NCI-H460 (cell line): ENCODE measurements at places on chromosomes 16 and 17.

DNA sequence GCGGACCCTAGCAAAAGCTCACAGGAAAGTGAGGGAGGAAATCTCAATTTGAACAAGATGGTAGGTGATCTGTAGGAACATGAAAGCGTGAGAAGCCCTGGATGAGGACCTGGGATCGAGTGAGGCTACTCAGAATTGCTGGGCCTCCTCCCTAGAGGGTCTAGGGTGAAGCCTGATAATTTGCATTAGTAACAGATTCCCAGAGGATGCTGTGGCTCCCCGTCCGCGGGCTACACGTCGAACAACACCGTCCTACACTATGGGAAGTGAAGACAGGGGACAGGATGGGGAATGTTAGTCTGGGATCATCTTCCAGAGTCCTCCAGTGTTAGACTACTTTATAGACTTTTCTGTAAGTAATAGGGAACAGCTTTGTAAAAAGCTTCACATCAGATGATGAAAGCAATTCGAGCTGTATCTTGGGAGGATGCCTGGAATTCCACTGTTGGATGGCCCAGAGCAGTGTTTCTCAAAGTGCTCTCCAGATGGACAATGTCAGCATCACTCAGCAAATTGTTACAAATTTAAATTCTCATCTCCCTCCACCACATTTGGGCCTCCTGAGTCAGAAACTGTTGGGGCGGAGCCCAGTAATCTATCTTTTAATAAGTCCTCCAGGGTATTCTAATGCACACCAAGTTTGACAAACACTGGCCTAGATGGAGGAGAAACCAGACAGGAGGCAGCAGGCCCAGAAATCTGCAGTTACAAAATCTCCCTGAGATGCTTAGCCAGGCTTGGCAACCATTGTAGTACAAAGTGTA is 6.5 kb downstream of the FNDC8 start:
- no peak for DNase-seq

GRCh38 chr17:36602030-36602748 is 806 bp downstream of the MRM1 start:
- no peak for DNase-seq

DNA sequence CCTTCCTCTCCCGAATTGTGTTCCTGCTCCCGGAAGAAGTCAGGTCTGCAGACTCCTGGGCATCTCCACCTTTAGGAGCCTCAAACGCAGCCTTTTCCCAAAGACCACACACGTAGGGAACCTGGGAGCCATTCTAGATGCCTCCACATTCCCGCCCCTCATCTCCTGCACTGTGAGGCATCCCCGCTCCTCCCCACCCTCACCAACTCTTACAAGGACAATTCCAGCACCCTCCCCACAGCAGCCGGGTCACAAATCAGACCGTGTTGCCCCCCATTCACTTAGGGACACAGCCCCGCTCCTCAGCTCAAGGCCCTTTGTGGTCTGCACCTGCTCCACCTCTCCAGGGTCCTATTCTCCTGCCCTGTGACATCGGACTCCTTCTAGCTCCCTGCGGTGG is 49.6 kb downstream of the ABR start:
- no peak for DNase-seq

- no peak for DNase-seq
Measured at GRCh38 chr16:20671903-20672302, 25.6 kb downstream of the ACSM1 start.

GRCh38 chr17:67629971-67630320 is 87.8 kb upstream of the NOL11 start:
- DNase-seq = peak; percentile 20

DNA sequence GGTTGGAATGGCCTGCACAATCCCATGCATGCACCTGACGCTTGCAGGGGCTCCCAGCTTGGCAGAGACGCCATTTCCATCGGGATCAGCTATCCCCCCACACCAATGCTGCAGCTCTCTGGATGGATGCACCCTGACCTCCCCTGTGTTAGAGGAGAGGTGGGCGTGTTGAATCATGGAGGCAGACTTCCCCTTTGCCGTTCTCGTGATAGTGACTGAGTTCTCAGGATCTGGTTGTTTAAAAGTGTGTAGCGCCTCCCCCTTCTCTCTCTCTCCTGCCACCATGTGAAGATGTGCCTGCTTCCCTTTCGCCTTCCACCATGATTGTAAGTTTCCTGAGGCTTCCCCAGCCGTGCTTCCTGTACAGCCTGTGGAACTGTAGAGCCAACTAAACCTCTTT is 17.8 kb upstream of the KCNH6 start:
- no peak for DNase-seq

- no peak for DNase-seq
Measured at GRCh38 chr16:983044-984030, 1.8 kb downstream of the SOX8 start.

- no peak for DNase-seq
Measured at GRCh38 chr17:76074390-76075363, at the start of gene GALR2. TSS of gene GALR2 (plus strand) at chr17:76074781. CDS start at chr17:76074884, 103 bp downstream.

DNA sequence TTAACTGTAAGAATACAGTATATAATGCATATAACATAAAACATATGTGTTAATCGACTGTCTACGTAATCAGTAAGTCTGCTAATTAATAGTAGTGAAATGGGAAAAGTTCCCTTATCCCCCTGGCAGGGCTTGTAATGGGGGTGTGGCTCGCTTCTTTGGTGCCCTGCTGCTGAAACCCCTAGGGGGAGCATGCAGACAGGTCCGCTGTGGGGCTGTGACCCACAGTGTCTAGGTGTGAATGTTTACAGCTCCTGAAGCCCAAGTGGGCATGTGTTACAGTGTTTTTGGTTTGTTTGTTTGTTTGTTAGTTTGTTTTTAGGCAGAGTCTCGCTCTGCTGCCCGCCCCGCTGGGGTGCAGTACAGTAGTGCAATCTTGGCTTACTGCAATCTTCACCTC is 495.7 kb downstream of the SHISA9 start:
- DNase-seq = no peak

DNA sequence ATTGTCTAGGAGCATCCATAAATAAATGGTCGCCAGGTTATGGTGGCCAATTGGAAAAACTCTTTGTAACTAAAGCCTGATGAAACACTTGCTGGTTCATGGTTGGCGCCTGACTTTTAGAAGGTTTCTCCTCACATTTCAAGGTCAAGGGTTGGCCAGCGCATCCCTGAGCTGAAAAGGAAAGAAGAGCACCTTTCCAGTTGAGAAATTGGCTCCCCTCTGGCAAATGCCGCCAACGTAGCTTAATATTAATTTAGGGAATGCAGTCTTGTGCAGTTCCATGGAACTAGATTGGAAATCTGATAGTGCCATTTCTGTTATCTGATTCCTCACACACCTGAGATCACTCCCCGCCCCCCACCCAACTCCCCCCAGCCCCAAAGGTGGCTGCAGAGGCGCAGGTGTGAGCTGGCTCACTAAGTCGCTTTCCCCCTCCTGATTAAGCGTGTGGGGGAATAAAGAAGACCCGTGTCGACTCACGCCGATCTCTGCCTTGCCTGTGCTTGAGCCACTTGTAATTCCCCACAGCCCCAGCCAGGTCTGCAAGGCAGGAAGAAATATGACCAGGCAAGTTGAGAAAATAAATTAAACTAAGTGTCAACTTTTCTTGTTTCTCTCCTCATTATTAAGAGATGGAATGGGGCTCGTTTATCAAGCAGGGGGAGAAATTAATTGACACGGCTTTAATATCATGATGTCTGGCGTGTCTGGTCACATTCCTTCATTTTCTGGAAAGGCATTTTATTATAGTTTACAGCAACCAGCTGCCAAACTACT is 157.7 kb downstream of the CCDC182 start:
- no peak for DNase-seq

DNA sequence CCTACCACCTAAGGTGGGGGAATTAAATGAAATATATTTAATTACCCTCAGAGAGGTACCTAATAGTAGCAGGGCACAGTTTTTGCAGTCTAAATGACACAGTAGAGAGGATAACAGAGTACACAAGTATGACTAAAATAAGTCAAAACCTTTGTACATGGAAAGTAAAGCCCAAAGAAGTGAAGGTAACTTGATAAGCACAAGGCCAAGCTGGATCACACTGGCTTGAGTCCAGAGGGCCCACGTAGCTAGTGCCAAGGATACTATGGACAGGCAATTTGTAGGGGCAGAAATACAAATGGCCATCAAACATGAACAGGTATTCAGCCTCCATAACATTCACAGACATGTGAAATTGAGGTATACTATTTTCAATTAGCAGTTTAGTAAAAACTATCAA is 7.6 kb downstream of the MYO18A start:
- no peak for DNase-seq

GRCh38 chr17:64120159-64120810 is 9.7 kb downstream of the ERN1 start:
- DNase-seq = no peak

GRCh38 chr17:75482098-75482942 is 25.9 kb downstream of the TMEM94 start:
- DNase-seq = no peak

DNA sequence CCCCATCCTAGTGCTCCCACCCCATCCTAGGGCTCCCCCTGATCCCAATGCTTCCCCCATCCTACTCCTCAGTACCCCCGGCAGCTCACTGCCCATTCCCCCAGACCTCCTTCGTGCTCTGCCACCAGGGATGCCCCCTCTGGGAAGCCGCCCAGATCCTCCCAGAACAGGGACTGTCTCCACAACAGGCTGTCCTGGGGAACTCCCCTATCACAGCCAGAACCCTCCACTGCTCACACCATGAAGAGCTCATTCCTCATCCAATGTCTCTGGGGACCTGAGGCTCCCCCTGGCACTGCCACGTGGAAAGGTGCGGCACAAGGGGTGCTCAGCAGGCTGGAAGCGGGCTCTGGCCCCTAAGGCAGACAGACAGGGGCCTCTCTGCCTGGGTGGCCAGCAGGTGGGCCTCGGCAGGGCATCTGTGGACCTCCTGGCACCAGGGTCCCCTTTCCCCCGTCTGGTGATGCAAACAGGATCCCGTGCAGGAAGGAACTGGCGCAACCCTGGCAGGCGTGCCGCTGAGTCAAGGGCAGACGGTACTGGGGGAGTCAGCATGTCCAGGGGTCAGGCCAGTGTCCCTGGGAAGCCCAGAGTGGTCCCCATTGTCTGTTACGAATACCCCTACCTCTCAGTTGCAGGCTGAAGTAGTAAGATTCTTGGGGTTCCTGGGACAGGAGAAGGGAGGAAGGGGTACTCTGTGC is 14.8 kb upstream of the PVALEF start:
- no peak for DNase-seq

- no peak for DNase-seq
Measured at GRCh38 chr17:77892469-77893143, 65.9 kb upstream of the TNRC6C start.

- peak; percentile 13 for DNase-seq
Measured at GRCh38 chr16:12907670-12908233, 6.4 kb downstream of the SHISA9 start.

DNA sequence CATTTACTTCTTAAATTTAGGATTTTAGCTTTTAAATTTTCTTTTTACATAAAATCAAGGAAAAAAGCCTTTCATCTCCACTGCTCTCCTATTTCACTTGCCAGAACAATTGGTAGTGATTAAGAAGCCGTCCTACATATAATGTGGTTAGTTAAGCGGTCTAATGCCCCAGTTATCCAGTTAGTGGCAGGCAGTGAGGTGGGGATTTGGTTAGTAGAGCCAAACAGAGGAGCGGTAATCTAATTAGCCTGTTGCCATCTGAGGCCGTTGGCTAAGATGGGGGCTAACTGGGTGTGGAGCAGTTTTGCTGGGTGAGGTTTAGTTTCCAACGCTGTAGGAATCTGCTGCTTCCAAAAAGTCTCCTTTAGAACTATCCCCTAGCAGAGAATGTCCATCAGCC is 22.4 kb downstream of the SNX11 start:
- DNase-seq = no peak

- DNase-seq = no peak
Measured at GRCh38 chr17:77424585-77425344, 284.0 kb downstream of the SEC14L1 start.

GRCh38 chr17:7721612-7722011 is 4.1 kb downstream of the DNAH2 start:
- DNase-seq = no peak

- no peak for DNase-seq
Measured at GRCh38 chr17:50818921-50819657, 16.3 kb upstream of the WFIKKN2 start.

DNA sequence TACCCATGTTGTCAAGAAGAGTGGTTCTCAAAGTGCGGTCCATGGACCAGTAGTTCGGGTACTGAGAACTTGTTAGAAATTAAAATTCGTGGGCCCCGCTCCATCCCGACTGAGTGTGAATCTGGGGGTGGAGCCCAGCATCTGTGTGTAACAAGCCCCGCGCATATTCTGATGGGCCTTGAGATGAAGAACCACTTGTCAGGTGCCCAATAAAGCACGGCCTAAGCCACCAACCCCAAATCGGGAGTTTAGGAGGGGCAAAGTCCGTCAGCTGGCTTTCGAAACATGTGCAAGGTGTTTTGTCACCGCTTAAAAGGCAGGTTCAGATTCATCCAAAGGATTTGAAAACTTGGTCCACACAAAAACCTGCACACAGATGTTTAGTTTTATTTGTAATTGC is 29.5 kb downstream of the PSMD12 start:
- DNase-seq = no peak

DNA sequence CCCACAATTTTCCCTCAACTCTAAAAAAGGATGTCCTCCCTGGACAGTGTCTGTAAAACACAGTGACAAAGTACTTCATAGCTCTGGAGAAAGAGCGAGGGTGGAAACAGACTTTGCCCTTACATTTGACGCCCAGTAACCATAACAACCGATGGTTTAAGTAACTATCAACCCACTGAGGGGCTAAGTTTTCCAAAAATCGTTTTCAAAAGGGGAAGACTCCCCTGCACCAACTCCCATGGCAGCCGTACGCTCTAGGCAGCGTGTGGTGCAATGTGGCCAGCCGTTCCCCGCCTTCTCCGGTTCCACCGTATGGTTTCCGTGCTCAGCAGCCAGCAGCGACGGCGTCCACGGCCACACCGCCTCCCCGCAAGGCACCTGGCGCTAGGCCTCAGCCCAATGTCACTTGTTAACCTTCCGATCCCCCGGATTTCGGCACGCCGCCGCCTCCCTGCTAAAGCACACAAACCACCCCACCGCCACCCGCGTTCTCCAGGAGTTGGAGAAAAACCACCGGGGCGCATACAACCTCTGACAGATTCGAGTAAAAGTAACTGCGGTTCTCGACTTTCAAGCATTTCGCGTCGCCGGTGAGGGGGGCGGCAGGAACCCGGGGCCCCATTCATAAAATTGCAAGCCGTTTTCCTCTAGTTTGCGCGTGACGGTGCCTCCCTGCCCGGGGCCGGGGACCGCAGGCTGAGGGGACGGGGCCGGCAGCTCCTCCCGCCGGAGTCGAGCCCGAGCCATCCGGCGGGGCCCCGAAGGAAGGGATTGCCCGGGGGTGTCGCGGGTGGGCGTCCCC is 661 bp downstream of the TEX2 start:
- DNase-seq = no peak

DNA sequence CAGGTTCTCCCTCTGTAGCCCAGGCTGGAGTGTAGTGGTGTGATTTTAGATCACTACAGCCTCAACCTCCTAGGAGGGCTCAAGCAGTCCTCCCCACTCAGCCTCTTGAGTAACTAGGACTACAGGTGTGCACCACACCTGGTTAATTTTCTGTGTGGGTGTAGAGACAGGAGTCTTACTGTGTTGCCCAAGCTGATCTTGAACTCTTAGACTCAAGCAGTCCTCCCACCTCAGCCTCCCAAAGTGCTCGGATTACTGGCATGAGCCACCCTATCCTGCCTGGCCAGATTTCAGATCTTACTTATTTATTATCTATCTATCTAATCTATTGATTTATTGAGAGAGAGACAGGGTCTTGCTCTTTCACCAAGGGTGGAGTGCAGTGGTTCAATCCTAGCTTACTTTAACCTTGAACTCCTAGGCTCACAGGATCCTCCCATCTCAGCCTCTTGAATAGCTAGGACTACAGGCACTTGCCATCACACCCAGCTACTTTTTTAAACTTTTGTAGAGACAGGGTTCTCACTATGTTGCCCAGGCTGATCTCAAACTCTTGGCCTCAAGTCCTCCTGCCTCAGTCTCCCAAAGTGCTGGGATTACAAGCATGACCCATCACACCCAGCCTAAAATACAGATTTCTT is 61.8 kb downstream of the TUBD1 start:
- no peak for DNase-seq
